Mesenteric fat pad (tissue), 1 donor: ENCODE measurements at places on chromosomes 16 and 17. TPM values are rescaled to one million over a fixed set of nuclear protein-coding genes. Genes with fewer than 3 reads are reported as not detected.

Gene PRCD
- total RNA-seq, result 5.4 TPM

Gene SLC6A4
- not detected for total RNA-seq

Gene SCRN2
- 70.6 TPM for total RNA-seq

Gene GDE1
- total RNA-seq, result 55.9 TPM

Gene SBK1
- total RNA-seq, result not detected

GRCh38 chr17:8991514-8992285 lies 26.2 kb upstream of the PIK3R5 start:
- no peak for DNase-seq

DNA sequence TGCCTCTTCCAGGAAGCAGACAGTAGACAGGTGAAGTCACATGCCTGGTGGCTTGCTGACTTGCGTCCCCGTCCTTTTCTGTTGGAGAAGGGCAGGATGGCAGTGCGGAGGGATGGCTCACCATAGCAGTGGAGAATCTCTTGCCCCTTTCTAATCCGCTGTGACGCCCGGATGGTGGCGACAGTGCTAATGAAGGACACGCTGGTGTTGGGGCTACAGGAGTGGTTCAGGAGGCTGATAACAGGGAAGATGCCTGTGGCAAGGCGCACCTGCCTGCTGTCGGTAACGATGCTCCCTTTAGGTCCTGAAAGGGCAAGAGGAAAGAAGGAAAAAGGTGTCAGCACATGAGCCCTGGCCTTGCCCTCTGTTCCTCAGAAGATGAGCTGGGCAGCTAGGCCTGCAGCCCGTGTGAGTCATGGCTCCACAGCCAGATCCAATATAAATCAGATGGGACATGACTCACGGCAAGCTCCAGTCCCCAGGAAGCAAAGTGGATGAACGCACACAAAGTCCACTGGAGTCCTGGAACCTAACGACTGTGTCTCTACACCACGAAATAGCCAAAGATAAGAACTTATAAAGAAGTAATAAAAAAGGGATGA lies 25.5 kb downstream of the SERPINF1 start:
- no peak for DNase-seq

DNA sequence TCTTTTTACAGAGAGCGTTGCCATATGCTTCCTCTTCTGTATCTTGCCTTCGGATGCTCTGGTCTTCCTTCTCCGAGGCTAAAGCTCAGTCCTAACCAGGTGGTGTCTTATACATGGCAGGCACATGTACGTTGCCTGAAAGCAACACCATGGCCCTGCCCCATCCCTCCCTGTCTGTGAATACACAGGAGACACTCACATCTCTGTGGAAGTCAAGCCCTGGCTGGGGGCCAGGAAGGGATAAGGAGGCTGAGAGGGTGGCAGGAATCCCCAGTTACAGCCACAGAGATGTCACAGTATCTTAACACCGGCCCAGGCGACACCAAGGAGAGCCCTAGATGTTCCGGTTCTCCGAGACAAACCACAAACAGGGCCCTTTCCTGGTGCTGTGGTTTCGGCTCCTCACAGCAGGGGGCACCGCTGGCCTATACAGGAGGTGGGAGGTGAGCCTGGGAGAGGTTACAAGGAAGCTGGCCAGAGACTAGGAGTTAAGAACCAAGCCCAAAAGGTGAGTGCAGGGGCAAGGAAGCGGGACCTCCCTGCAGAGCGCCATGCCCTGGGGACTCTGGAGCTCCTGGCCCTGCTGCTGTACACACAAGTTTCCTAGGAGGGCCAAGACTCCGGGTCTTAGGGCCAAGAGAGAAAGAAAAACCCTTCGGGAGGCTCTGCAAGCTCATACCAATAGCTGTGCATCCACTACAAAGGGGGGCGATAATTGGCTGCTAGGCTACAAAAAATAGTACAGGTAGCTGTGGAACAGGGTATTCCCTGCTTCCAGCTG lies 41.7 kb downstream of the SRL start:
- no peak for DNase-seq

- DNase-seq, result no peak
Measured at GRCh38 chr17:17978481-17979424, 6.1 kb downstream of the DRC3 start.

DNA sequence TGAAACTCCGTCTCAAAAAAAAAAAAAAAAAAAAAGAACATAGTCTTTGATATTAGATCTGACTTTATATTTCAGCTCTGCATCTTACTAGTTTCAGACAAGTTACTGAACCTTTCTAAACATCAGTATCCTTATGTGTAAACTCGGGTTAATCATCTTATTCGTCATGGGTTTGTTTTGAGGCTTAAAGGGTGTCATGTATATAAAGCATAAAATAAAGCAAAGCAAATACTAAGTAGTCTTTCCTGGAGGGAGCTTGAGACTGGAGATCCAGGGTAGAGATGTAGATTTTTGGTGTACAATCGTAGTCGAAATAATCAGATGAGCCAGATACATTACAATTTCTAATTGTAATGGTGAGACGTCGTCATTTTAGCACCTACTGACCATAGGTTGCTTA lies 7.8 kb downstream of the BCAS3 start:
- no peak for DNase-seq

DNA sequence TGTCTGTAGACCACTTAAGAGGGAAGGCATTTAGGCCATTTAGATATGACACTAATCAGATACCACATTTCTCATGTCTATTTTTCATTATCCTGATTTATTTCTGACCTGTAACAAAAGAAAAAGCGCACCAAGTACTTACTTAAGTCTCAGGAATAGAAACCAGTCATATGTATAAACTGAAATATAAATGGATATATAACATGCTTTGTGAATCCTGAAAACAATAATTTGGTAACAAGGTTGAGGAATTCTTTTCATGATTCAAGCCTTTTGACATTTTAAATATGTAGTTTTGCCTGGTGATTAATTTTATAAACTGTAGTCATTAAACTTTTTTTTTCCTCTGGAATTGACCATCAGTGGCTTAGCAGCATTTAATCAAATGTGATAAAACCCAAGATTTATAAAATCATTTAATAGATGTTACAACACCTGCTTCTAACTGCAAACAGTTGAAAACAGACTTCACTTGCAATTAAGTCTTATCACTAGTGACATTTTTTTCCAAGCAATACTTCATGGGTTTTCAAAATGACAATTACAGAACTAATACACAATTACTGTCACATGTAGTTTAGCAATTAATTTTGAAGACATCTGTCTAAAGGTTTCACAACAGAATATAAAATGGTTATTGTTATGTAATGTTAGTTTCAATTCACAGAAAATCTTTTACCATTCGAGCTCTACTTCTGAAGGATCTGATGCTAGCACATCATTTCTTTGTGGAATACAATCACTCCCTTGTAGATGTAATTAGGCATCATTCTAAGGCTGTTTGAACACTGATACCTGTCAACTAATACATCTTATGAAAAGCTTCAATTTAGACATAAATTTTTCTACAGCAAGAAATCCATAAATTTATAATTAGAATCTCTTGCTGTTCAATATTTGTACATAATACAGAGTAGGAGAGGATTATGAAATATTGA lies 110.3 kb downstream of the TOX3 start:
- DNase-seq, result no peak

DNA sequence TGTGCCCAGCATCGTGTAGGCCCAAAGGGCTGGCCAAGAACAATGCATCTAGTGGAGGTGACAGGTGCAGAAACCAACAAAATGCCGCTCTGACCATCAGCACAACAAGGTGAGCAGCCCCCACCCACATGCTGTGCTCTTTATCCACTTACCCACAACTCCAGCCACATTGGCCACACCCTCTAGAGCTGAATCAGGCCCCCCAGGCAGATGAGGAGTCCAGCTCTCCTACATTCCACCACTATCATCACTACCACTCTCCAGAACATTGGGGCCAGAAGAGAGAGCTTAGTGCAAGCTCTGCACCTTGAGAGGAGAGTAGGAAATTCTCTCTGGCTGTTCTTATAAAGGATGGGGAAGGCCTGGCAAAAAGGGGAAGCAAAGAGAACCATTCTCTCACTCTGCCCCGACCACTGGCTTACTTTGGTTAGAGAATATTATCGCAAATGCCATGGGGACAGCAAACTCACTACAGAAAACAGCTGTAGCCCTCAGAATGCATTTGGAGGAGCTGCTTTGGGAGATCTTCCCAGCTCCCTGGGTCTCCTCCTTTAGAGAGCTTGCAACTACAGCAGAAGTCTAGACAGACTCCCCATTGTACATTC lies 75.0 kb downstream of the TMEM132E start:
- DNase-seq, result no peak

- no peak for DNase-seq
Measured at GRCh38 chr16:60611844-60612243, 1424.4 kb downstream of the CDH8 start.

GRCh38 chr16:88561485-88562359 lies 8.5 kb upstream of the ZC3H18 start:
- no peak for DNase-seq

GRCh38 chr16:14354561-14355351 lies 275.3 kb downstream of the PARN start:
- DNase-seq, result no peak
